Suppressor macrophage treated with lipopolysaccharide for 4 hours (primary cell): ENCODE measurements at places on chromosomes 7 and 10.

- DNase-seq, result no peak
These were observed 143.4 kb upstream of the KLF14 start for GRCh38 chr7:130877236-130877990.

DNA sequence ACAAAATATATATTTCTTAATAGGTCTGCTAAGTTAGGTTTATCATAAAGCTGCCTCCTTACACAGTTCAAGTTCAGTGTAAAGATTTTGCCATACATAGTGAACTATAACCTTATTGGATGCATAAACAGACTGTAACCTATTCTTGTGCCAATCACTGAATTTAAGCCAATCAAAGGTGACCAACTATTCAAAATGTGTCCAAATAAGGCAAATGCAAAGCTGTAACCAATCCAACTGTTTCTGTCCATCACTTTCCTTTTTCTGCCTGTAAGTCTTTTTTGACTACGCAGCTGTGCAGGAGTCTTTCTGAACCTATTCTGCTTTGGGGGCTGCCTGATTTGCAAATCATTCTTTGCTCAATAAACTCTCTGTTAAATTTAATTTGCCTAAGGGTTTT is 11.6 kb upstream of the DNMBP start:
- DNase-seq, result no peak

DNA sequence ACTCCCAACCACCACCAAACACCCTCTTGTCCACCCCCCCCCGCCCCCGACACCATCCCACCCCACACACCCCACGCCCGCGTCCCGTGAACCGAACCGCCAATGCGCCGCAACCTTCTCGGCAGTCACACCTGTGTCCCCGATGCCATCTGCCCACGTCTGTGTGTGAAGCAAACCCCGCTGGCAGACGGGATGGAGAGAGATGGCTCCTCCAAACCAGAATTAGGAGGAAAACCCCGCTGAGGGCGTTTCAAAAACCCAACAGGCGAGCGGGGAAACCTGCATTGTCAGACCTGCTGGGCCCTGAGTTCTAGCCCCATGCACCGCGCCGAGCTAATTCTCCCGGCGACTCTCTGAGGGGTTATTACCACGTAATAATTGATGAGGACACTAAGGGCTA is 28.6 kb upstream of the KCNK18 start:
- no peak for DNase-seq

GRCh38 chr7:24830440-24831050 is 73.3 kb upstream of the GSDME start:
- DNase-seq, result no peak

DNA sequence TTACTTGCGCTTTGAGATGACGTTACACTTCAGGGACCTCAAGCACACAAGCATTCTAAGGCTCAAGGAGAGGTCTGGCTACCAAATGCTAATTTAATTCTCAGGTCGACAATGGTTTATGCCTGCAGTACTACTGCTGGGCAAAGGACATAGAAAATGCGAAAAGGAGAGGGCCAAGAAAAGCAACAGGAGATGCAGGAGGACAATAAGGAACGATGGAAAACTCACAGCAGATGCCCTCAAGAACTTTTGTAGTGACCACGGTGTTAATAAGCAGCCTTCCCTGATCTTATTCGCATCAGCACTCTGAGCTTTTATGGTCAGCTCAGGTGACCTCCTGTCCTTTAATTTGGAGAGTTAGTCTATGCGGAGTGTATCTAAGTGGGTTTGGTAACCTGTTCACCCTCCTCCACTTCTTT is 146.3 kb downstream of the GPR85 start:
- no peak for DNase-seq

DNA sequence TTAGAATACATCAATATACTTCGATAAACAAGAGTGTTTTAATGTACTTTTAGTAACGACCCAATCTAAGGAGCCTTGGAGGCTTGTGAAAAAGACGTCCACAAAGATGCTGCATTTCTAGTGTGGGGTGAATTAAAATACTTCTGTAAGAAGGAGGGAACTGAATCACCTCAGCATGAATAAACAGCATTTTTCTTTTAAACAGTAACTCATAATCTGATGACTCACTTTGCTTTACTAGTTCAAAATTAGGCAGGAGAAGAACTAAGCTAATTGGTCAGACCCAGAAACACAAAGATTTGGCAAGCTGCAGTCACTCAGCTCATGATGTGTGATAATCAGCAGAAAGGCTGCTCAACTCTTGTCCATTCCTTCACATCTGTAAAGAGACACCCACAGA is 24.2 kb downstream of the NCOA4 start:
- DNase-seq, result no peak

DNA sequence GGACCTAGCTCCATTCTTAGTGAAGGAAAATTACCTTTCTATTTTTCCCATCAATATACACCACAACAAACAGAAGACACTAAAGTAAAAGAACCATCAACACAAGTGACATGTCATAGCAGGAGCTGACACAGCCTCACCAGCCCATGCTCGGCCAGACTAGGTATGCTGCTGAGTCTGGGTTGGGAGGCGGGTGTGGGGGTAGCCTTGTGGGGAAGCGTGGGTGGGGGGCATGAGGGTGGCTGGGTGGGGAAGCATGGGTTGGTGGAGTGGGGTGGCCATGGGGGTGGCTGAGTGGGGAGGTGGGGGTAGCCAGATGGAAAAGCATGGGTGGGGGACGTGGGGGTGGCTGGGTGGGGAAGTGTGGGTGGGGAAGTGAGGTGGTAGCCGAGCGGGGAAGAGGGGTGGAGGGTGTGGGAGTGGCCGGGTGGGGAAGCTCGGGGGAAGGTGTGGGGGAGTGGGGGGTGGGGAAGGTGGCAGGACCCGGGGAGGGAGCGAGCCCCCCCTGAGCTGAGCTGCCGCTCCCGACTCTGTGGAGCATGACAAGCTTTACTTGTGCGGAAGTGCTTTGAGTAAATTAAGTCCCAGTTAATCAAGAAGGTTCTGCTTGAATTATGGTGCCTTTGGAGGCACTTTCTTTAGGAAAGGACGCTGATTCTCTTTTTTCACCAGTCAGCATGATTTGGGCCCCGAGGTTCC is 294.6 kb upstream of the ZNF32 start:
- DNase-seq, result no peak

- peak; percentile 75 for DNase-seq
These were observed 65.7 kb downstream of the TSPAN12 start for GRCh38 chr7:120792091-120792860.

- no peak for DNase-seq
These were observed 1.3 kb downstream of the FGFR2 start for GRCh38 chr10:121596689-121597503.

- peak; percentile 62 for DNase-seq
These were observed 44.9 kb downstream of the FIGNL1 start for GRCh38 chr7:50405221-50405620.

- no peak for DNase-seq
These were observed 66.1 kb downstream of the LSMEM1 start for GRCh38 chr7:112546723-112547513.

GRCh38 chr10:68492118-68492517 is 20.3 kb upstream of the DNA2 start:
- peak; percentile 63 for DNase-seq

DNA sequence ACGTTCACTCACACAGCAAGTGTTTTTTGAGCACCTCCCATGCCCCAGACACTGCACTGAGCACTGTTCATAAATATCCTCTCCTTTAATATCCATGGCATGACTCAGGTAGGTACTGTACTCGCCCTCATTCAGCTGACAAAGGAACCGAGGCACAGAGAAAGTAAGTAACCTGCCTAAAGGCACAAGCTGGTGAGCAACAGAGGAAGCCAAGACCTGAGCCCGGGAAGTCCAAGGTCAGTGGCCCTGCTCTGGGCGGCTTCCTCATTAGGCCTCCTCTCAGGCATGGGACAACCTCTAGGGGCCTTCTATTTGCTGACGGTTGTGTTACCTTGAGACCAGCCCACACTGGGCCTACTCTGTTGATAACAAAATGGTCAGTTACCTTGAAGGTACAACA is 45.1 kb upstream of the EZH2 start:
- DNase-seq, result no peak

DNA sequence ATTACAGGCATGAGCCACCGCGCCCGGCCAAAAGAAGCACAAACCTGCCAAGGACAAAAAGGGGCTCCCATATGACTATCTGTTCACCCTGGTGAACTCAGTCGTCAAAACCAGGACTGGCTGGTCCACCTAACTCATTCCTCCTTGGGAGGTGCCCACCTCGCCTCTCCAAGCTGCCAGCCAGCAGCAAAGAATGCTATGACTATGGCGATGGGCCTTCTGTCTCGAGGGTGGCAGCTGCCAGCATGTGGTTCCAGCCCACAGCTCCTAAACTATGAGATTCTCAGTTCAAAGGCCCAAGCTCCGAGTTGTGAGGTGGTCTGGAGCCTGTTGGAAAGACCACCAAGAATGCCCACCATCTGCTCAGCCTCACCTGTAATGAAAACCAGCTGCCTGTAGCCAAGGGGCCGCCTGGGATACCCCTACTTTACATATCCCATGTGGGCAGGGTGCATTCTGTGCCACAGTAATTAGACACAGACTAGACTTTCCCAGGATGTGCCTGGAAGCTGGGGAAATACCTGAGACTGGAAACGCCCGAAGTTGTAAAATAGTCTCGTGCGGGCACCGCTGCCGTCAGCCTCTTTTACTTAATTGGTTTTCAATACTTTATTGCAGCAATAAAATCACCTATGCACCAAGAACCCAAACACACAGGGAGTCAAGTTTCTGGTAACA is 71.1 kb downstream of the ZRANB1 start:
- no peak for DNase-seq

DNA sequence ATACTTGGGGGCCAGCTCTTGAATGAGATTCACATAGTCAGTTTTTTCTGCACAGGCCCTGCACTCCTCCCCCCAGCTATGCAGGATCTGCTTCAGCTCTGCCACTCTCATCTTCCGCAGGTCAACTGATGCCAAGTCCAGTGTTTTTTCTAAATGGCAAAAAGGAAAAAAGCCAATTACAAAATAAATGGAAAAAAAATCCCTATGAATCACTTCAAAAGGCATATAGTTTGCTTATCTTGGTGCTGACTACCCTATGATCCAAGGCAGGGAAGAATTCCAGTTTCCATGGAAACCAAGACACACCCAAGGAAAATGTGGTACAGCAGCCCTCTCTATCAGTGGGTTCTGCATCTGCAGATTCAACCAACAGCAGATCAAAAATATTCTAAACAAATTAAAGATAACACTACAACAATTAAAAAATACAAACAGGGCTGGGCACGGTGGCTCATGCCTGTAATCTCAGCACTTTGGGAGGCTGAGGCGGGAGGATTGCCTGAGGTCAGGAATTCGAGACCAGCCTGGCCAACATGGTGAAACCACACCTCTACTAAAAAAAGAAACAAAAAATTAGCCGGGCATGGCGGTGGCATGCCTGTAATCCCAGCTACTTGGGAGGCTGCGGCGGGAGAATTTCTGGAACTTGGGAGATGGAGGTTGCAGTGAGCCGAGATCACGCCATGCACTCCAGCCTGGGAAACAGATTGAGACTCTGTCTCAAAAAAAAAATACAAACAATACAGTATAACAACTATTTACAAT is 17.6 kb downstream of the CDNF start:
- no peak for DNase-seq

GRCh38 chr10:120336911-120337540 is 120.0 kb upstream of the PLPP4 start:
- DNase-seq, result peak; percentile 65

DNA sequence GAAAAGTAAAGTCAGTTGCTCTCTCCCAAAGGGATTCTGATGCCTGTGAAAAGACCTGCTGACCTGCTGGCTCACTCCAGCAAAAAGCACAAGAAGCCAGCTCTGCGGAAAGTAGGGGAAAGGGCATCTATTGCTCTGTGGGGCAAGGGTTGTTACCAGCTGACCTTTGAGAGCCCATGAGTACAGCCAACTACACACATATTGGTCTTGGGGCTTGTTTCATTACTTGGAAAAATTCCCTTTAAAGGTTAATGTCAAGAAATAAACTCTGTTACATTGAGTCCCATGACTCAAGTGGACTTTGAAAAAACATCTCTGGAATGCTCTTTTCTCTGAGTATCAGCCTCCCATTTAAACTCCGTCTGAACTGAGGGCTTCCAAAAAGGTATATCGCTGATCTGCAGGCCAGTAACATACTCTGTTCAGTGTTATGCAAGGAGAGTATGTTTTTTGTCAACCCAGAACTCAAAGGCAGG is 53.2 kb downstream of the PANK1 start:
- DNase-seq, result peak; percentile 9

- peak; percentile 46 for DNase-seq
These were observed 37.5 kb downstream of the PFKFB3 start for GRCh38 chr10:6240254-6240653.

GRCh38 chr7:132577206-132578049 is 1.2 kb upstream of the PLXNA4 start:
- no peak for DNase-seq

GRCh38 chr7:74343281-74344131 is 54.3 kb downstream of the CLIP2 start:
- DNase-seq, result peak; percentile 79

- no peak for DNase-seq
These were observed 28.4 kb upstream of the C10orf71 start for GRCh38 chr10:49270565-49270964.

- DNase-seq, result no peak
These were observed 40.9 kb downstream of the GBF1 start for GRCh38 chr10:102286216-102286615.

DNA sequence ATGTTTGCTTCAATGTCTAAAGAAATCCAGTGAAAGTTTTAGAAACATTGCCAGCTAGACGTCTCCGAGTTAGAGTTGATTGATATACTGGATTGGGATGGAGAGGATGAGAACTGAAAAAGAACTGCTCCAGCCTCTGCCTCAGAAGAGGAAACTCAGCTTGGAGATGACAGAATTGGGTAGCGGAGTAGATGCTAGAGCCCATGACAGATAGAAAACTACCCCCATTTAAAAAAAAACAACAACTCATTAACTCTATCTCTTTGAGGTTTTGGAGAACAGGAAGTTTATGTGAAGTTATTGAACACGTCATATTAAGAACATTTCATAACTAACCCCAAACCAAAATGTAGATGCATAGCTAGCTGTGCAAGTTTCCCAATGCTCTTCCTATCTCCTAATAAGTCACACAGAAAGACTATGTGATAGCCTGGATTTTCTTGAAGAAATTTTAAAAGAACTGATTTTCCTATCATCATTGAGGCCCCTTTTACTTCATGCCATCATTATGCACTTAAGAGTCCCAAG is 28.3 kb upstream of the AFAP1L2 start:
- no peak for DNase-seq

DNA sequence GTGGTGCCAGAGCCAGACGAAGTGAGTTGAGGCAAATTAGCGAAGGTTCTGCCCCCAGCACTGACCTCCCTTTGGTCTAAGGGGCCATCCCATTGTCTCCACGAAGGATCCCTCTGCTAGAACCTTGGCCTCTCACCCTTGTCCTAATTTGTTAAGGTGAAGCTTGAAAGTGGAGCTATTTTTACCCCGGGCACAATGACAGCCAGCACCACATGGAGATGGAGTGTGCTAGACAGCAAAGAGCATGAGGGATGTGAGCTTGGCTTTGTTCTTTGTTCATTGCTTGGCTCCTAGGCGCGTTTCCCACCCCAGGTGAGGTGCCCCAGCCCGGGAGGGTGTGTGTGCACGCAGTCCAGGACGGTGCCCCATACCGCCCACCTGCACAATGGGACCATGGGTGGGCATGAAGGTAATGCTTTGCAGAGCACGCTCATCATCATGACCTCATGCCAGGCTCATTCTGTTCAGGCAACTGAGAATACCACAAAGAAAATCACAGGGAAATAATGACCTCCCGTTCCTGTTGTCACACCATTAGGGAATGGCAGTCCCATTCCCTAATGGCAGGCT is 361.0 kb upstream of the FZD8 start:
- DNase-seq, result no peak
